ENCODE measurements at places on chromosomes 16 and 17.
A peak's percentile ranks its signal among the peaks of the same experiment; 100 is the strongest.

DNA sequence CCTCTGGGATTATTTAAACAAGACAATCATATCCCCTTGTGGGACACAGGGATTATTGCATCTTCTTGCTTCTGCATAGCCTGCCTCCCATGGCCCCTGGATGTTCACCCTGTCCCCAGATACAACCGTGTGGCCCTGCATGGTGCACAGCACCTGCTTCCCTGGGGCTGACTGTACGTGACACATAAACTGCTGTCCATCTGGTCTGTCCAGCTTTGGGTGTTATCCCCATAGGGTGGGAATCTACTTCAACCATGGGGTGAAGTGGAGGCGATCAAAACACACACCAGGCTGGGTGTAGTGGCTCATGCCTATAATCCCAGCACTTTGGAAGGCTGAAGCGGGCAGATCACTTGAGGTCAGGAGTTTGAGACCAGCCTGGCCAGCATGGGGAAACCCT lies 138.8 kb downstream of the XYLT1 start:
- no peak for DNase-seq

GRCh38 chr17:17877529-17878358 lies 41.0 kb upstream of the SREBF1 start:
- peak; percentile 46 for DNase-seq

GRCh38 chr17:42179911-42180410 lies 981 bp downstream of the KCNH4 start:
- no peak for DNase-seq

- no peak for DNase-seq
Observed at GRCh38 chr16:30748634-30749445, 615 bp downstream of the PHKG2 start.

DNA sequence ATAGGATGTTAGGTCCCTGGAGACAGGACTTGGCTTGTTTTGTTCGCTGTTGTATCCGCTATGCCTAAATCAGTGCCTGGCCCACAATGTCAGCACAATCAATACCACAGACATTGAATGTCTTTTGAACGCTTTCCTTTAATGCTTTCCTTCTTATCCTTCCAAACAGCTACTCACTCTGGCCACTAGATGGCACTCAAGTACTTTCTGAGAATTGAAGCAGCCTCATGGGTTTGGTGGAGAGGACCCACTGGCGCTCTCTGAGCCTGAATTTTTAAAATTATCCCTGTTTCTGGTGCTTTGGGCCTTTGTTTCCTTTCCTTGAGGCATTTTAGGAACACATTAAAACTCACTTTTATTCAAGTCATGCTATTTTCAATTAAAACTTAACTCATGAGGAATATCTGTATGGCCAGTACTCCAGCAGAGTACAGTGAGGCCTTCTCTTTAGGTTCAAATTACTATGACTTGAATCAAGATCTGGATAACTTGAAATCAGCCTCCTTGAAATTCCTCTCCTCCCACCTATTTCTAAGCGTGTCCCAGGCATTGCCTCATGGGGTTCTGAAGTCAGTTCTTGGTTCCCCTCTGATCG lies 3.2 kb upstream of the NLRP1 start:
- peak; percentile 21 for DNase-seq

DNA sequence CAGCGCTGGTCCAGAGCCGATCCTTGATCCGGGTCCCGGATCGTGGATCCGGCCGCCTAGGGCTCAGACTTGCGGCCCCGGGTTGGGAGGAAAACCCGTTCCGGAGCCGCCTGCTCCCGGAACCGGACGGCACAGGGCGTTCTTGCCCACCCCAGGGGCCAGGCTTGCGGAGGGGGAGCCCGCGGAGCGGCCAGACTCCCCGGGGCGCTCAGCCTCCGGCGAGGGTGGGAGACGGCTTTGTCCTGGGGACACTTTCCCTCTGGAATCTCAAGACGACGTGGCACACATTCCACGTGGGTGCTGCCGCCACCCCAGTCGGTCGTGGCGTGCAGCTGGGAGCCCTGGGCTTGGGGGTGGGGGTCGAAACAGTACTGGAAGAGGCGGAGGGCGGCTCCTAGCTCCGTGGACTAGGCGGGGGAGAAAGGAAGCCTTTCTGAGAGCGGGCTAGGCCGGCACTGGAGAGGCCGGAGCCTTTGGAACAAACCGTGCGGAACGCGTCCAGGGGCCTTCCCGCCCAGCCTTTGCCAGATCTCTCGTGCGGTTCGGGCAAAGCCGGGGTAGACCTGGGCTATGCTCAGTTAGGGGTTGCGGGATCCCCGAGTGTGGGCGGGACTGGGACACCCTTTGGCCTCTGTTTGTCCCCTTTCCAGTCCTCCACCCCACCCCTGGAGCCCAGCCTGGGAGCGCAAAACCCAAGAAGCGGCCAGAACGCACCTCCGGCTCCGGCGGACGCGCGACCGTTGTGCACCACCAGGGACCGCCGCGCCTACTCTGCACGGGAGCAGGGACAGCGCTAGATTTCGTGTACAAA lies 26.5 kb downstream of the SREBF1 start:
- no peak for DNase-seq

DNA sequence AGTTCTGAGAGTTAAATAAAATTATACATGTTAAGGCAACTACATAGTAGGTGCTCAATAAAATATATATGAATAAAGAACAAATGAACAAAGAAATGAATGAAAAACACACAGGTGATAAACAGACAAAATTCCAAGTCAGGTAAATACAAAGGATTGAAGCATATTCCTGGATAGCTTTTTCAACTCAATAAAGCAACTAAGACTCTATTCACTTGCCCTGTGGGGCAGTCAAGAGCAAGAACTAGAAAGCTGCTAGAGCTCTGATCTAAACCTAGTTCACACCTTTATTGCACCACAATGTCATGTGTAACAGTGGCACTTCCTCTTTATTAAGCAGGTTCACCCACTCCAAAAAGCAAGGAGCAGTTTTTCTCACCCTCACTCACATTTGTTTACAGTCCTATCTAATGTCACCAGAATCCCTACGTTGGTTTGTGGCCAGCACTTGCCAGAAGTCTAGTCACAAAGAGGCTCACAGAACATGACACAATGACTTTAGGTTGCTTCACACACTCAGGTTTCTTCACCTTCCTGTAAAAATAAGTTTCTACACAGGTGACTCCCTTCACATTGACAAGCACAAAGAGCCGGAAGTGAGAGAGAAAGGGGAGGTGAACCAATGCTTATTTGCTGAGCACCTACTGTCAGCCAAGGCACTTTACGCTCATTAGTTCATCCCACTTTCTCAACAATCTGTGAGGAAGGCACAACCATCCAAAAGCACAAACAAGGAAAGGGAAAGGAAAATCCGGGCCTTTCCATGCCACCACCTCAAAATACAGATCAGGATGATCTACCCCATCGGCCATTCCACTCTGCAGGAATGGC lies 70.8 kb downstream of the XPO6 start:
- DNase-seq: no peak

DNA sequence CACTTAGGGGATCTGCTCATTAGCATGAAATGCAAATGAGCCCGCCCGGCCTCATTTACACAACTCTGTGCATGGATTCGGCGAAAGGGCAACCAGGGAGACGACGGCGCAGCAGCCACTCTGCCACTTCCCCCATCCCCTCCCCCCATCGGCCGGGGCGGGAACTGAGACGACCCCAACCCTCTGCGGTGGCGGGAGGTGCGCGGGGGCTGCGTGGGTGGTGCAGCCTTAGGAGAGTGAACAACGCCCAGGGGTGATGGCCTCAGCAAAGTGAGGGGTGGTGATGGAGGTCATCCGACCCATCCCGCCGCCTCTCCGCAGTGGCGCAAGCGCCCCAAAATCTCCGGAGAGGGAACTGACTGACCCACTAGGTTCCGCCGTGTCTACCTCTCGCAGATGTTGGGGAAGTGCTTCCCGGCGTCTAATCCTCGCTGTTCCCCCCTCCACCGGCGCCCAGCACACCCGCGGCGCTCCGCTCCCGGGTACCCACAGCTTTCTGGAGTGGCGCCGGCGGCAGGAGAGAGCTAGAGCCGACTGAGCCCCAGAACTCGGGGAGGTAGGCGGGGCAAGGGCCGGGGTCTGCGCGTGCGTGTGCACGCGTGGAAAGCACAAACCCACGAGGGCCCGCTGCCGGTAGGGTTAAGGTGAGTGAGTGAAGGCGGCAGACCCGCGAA lies 1.4 kb upstream of the CACNA1G start:
- no peak for DNase-seq

- no peak for DNase-seq
Observed at GRCh38 chr17:72654706-72655105, 437.8 kb downstream of the SLC39A11 start.

- no peak for DNase-seq
Observed at GRCh38 chr17:80832266-80832676, 159.4 kb upstream of the CHMP6 start.

- no peak for DNase-seq
Observed at GRCh38 chr17:16434662-16435061, 19.3 kb downstream of the TRPV2 start.

DNA sequence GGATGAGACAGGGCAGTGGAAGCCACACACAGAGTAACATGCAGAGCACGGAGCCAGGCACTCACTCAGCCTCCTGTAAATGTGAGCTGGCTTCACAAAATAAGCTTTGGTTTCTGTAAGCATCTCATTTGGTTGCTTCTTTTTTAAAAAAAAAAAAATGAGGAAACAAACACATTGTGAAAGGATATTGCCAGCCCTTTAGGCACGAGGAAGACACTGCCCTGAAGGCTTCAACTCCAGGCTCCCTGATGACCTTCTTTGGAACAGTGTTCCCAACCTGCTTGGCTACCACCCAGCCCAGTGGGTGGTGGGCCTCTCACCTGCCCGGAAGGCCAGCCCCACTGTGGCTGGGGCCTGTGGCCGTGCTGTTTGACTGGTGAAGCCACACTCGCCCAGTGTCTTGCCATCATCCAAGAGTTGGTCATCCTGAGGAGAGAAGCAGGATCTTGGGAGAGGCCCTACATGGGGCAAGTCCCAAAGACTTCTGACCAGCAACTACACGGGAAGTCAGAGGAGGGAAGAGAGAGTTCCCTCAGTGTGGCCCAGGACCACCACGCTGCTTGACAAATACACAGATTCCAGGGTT lies 1.9 kb downstream of the ELOB start:
- DNase-seq: no peak

DNA sequence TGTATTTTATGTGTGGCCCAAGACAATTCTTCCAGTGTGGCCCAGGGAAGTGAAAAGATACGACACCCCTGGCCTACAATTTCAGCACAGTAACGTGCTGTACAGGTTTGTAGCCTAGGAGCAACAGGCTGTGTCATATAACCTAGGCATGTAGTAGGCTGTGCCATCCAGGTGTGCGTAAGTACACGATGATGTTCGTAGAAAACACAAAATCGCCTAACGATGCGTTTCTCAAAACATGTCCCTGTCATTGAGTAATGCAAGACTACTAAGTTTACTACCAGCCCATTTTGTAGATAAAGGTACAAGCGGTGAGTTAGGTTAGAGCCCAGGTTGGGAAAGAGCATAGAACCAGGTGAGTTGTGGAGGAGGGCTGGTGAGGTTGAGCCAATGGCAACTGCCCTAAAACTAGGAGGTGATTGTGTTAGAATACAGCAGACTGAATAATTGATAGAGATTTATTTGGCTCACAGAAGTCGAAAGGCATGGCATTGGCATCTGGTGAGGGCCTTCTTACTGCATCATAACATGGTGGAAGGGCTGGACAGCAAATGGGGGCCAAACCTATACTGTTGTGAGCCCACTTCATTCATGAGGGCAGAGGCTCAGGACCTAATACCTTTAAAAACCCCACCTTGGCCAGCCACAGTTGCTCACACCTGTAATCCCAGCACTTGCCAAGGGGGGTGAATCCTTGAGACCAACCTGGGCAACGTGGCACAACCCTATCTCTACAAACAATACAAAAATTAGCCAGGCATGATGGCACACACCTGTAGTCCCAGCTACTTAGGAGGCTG lies 4.2 kb downstream of the EIF1 start:
- no peak for DNase-seq

- no peak for DNase-seq
Observed at GRCh38 chr17:63042256-63042812, 76.3 kb downstream of the TANC2 start.

DNA sequence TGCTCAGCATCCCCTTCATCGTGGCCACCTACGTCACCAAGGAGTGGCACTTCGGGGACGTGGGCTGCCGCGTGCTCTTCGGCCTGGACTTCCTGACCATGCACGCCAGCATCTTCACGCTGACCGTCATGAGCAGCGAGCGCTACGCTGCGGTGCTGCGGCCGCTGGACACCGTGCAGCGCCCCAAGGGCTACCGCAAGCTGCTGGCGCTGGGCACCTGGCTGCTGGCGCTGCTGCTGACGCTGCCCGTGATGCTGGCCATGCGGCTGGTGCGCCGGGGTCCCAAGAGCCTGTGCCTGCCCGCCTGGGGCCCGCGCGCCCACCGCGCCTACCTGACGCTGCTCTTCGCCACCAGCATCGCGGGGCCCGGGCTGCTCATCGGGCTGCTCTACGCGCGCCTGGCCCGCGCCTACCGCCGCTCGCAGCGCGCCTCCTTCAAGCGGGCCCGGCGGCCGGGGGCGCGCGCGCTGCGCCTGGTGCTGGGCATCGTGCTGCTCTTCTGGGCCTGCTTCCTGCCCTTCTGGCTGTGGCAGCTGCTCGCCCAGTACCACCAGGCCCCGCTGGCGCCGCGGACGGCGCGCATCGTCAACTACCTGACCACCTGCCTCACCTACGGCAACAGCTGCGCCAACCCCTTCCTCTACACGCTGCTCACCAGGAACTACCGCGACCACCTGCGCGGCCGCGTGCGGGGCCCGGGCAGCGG lies 3.2 kb downstream of the UTS2R start:
- no peak for DNase-seq

DNA sequence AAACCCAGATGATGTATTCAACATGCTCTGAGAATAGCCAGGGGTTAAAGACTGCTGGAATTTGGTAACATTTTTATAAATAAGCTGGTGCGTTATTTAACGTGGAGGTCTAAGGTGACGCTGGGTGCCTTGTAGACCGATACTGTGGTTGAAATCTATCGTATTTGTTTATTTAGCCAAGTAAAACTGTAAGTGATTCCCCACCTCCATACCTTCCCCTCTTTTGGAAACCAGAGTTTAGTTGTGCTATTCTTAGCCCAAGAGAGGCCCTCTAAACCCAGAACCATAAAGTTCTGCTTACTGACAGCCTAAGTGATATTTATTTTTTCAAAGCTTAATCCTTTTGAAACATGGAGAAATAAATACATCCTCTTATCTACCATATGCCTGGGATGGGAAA lies 744.5 kb downstream of the WWOX start:
- no peak for DNase-seq

DNA sequence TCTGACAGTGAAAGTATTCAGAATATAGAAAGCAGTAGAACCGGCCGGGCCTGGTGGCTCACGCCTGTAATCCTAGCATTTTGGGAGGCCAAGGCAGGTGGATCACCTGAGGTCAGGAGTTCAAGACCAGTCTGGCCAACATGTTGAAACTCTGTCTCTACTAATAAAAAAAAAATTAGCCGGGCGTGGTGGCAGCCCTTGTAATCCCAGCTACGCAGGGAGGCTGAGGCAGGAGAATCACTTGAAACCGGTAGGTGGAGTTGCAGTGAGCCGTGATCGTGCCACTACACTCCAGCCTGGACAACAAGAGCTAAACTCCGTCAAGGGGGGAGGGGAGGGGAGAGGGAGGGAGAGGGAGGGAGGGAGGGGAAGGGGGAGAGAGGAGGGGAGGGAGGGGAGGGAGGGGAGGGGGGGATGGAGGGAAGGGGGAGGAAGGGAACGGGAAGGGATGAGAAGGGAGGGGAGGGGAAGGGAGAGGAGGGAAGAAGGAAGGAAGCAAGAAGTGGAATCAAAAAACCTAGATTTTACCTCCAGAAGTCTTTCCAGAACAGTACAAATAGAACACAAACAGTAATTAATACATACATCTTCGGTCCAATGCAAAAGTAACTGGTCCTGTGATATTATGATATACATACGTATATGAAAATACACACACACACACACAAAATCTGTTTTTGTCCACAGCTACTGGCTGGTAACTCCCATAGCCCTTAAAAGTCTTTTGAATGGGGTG lies 10.9 kb upstream of the NT5C start:
- no peak for DNase-seq

Measured in AG09309 (cell line).